Common myeloid progenitor, CD34-positive (primary cell): ENCODE measurements at places on chromosomes 7 and 10.

DNA sequence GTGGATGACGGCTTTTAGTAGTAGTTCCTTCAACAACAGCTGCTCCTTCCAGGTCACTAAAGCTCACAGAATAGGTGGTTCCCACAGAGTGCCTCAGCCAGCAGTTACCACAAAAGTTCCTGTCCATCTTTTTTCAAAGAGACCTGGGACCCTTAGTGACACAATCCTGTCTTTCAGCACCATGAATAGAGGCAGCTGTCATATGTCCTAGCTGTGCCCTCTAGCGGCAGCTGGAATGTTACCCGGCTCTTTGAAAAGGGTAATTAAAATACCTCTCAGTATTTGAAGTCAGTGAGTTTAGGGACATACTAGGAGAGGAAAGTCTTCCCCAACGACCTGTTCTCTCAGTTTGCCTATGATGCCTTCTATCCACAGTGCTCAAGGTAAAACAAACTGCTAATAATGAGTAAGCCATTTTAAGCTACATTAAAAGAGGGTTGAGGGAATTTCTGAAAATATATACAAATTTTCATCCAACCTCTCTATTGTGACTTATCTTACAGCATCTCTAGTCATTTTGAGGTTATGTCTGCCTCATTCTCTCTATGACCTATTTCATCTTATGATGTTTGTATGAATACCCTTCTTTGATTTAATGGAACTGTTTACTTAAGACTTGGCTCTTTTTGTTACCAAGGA is 290.8 kb downstream of the NXPH1 start:
- peak; percentile 56 for DNase-seq

- DNase-seq: no peak
Measured at GRCh38 chr7:41142904-41143473, 559.9 kb downstream of the INHBA start.

DNA sequence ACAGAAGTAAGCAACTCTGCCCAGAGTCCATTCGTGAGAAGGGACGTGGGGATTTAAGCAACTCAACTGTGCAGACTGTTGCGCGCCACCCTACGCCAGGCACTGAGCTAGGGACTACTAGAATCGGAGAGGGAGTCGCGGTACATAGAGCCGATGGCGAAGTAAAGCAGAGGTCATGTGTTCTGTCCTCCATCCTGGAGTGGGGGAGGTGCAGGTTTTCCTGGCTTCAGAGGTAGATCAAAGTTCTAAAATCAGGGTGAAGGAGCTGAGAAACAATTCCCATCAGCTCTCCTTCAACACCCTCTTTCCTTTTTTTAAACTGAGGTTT is 23.2 kb downstream of the SLC35G1 start:
- DNase-seq: no peak

DNA sequence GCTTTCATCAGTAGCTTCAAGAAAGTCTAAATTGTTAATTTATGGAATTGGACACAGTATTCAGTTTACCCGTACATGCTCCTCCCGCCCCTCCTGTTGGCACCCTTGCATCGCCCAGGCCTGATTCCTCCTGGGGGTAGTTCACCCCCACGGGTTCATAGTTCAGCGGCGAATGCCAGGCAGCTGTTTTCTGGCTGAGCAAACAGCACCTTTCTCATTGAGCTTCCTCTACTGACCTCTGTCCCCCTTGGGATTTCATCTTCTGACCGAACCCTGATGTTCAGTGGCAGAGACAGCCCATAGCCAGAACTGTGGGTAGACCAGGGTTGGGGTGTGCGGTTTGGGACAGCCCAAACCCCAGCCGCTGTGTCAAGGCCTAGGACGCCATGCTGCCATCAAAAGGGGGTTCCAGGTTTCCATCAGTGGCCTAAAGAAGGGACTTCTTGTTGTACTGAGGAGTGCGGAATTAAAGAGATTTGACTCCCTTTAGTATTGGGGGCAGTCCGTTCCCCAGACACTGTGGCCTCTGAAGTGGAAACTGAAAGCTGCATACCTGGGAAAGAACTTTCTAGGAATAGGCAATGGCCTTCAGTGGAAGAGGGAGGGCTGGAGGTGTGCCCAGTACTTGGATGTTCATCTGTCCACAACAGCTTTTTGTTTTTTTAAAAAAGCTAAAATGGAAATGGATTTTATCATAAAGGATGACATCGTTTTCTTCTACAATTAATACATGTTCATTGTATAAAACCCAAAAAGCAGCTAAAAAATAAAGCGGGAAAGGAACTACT is 19.0 kb downstream of the MDH2 start:
- DNase-seq: no peak
